CD4-positive, alpha-beta T cell treated with Interleukin-15 for 1 hour (primary cell): ENCODE measurements at places on chromosomes 13 and 19.

GRCh38 chr19:24098359-24098758 lies 11.4 kb downstream of the ZNF254 start:
- DNase-seq = no peak

DNA sequence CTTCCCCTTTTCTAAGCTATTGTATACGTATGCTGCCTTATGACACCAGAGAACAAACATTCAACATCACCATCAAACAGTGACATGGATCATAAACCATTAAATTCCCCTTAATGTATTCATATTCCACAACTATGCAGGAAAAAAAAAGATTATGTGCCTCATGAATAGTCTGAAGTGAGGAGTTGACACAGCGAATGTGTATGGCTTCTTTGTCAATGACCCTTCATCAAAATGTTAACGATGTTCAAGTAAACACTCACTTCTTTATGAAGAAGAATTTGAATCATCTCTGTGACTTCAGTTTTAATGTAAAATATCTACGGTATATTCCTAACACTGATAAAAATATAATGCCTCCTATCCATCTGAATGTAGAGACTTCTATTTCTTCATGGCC lies 44.6 kb downstream of the SMAD9 start:
- no peak for DNase-seq

DNA sequence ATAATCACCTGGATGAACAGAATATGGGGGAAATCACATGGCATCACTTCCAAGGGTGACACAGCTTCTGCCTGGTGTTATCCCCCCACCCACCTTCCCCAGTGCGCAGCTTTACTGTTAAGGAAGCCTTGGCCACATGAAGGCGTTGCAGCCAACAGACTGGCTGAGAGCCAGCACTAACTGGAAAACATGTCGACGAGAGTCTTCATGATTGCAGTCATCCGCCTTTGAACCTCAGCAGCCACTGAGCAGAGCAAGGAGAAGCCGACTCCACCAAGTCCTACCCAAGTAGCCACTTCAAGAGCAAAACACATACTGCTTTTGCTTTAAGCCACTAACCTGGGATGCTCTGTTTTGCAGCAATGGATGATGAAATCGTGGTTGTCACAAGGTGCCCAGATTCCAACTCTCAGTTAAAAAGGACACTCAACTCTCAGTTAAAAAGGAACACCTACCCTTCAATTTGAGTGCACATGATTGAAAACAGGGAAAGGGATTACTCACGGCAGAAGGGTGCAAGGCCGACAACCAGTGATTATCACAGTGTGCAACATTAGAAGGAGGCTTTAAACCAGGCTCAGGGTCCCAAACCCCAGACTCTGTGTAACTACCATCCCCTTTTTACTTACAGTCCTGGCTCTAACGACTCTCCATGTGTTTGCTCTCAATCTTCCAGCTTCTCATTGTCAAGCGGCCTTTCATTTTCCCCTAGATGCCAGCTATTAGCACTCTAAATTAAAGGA lies 149.1 kb downstream of the KLF12 start:
- peak; percentile 81 for DNase-seq

DNA sequence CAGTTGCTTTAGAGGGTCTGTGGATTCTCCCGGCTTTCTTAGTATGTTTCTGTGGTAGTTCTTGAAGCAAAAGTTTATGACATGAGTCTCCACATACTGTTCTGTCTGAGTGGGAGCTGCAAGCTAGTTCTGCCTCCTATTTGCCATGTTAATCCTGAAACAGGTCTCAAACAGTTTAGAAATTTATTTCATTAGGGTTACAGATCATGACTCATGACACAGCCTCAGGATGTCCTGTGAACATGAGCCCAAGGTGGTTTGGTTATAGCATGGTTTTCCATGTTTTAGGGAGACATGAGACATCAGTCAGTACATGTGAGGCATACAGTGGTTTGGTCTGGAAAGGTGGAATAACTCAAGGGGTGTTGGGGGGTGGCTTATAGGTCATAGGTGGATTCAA lies 77.5 kb downstream of the FNDC3A start:
- DNase-seq = no peak

DNA sequence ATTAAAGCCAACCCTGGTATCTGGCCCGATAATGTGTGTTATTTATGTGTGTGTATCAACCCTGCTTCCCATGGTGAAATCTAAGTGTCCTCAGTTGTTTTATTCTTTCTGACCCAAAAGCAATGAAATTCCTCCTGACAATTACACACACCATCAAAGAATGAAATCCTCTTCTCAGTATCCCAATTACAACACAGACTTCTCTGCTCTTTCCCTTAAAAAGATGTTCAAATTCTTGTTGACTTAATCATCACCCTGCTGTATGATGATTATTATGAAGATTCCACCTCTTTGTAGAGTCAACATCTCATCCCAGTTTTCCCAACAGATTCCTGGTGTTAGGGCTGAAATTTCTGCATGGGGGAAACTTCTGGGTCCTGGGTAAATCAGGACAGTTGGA lies 8.9 kb upstream of the TRPC4 start:
- no peak for DNase-seq

GRCh38 chr13:20828539-20829364 lies 55.0 kb upstream of the EEF1AKMT1 start:
- DNase-seq = no peak

DNA sequence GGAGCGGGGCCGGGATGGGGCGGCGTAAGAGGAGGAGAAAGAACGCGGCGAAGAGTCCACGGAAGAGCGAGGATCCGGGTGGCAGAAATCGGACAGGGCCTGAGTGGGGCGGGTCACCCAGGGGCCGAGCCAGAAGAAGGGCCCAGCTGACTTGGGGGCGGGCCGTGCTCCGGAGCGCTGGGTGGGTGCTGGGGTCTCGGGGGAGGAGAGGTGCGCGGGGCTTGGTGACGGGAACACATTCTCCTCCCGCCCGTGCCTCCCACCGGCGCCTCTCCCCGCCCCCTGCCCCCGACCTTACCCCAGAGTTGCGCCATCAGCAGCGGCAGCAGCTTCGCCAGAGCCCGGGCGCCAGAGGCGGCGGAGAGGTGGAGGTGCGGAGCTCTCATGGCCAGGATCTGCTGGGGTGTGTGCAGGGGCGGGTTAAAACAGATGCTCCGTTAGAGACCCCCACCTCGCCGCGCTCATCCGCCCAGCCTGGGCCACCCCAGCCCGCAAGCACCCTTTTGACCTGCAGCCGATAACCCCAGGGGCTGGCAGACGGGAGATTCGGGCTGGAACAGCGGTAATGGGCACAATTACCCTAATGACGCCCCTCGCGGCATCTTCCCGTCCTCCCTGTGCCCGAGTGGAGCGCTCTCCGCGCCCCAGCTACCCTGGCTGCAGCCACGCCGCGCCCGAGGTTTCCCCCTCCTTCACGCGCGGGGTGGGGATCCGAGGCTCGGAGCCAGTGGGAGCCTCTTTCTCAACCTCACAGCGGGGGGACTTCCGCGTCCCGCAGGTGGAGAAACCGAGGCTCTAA lies 565 bp downstream of the KLK10 start:
- DNase-seq = no peak

GRCh38 chr13:42215578-42216421 lies 56.2 kb upstream of the AKAP11 start:
- DNase-seq = peak; percentile 17

GRCh38 chr13:80341101-80341755 lies at the start of gene SPRY2:
Gene SPRY2 (minus strand): TSS chr13:80341126. CDS start chr13:80337705, 3,421 bp downstream.
- DNase-seq = peak; percentile 46

DNA sequence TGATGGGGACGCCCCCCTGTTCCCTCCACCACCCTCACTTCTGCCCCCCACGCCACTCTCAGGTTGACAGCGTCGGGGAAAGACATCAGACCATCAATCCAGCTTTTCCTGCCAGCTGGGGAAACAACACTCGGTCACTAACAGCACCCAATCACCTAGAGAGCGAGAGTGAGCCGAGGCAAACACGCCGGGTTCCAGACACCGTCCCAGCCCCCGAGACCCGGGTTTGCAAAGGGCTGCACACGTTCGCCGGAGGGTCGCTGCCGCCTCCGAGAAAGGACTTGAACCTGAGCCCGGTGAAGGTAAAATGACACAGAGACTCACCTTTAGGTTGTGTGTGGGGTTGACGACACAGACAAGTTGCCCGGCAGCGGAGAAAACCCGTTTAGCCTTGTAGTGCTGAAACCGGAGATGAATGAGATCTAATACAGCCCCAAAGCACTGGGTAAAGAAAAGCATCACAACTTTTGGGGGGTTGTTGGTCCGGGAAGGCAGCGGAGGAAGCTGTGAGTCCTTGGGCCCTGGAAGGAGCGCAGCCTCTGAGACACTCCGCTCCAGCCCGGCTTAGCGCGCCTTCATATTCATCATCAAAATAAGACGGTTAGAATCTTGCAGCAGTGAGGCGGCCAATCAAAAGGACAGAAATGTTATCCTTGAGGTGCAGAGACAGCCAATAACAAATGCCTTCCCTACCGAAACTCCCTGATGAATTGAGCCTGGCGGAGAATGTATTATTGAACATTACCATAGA lies at the start of gene SIAH3:
SIAH3 (minus strand) TSS at position 583 of the 751 bp plus-strand sequence; CDS start at position 459, 124 bp downstream.
- DNase-seq = no peak

GRCh38 chr13:65594298-65594781 lies 1635.8 kb downstream of the PCDH9 start:
- DNase-seq = no peak

DNA sequence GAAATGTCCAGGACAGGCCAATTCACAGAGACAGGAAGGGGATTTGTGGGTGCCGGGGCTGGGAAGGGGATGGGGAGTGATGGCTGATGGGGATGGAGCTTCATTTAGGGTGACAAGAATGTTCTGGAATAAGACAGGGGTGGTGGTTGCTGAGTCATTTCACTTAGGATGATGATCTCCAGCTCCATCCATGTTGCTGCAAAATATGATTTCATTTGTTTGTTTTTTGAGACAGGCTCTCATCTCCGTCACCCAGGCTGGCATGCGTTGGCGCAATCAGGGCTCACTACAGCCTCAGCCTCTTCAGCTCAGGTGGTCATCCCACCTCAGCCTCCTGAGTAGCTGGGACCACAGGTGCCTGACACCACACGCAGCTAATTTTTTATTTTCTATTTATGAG lies 3.1 kb upstream of the JSRP1 start:
- no peak for DNase-seq

- DNase-seq = no peak
Measured at GRCh38 chr13:39072842-39073241, 34.6 kb downstream of the NHLRC3 start.

DNA sequence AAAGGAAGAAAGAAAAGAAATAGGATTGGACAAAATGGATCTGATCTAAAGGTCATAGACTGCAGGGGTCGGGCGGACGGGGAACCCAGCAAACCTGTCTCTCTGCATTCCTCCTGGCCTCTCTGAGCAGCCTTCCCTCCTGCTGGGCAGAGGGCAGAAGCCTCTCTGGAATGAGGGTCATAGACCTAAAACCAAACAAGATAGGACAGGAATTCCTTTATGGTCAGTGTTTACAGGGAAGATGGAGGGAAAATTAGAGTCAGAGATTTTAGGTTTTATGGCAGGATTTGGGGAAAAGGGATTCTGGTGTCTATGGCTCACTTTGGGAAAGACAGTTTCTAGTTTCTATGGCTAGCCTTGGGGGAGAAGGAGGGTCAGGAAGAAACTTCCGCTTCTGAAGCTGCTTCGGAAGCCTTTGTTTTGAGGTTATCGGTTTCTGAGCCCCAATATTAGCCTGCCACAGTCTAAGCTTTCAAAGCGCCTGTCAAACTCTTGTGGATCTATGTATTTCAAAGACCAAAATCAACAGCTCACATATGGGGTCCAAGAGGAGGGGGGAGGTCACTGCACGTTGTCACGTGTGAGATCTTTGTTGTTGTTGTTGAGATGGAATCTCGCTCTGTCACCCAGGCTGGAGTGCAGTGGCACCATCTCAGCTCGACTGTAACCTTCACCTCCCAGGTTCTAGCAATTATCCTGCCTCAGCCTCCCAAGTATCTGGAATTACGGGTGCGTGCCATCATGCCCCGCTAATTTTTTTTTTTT lies 18.9 kb upstream of the DPRX start:
- DNase-seq = no peak

- DNase-seq = no peak
Measured at GRCh38 chr13:46773541-46773940, 23.4 kb downstream of the ESD start.

DNA sequence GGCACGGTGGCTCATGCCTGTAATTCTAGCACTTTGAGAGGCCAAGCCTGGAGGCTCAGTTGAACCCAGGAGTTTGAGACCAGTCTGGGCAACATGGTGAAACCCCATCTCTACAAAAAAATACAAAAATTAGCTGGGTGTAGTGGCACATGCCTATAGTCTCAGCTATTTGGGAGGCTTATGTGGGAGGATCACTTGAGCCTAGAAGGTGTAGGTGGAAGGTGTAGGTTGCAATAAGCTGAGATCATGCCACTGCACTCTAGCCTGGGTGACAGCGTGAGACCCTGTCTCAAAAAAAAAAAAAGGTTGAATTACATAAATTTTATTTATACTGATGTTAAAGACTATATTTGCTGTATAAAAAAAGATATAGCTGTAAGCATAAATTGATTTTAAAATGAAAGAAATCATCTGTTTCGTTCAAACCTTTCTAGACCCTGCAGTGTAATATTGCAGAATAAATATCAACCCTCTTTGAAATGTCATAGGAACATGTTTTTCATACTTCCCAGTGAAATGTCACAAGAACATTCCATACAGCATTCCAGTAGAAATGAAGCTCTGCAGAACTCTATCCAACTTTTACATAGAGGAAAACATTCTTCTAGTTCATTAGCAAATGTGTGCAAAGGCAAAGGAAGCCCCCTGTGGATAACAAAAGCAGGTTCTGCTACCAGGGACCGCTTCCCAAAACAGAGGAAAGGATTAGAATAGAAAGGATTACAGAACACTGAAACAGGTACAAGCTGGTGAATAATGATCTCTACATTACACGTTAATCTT lies 76.0 kb downstream of the CAB39L start:
- no peak for DNase-seq

GRCh38 chr19:19696386-19696785 lies 27.7 kb downstream of the ZNF101 start:
- no peak for DNase-seq

- no peak for DNase-seq
Measured at GRCh38 chr19:17963936-17964691, 2.8 kb upstream of the KCNN1 start.

DNA sequence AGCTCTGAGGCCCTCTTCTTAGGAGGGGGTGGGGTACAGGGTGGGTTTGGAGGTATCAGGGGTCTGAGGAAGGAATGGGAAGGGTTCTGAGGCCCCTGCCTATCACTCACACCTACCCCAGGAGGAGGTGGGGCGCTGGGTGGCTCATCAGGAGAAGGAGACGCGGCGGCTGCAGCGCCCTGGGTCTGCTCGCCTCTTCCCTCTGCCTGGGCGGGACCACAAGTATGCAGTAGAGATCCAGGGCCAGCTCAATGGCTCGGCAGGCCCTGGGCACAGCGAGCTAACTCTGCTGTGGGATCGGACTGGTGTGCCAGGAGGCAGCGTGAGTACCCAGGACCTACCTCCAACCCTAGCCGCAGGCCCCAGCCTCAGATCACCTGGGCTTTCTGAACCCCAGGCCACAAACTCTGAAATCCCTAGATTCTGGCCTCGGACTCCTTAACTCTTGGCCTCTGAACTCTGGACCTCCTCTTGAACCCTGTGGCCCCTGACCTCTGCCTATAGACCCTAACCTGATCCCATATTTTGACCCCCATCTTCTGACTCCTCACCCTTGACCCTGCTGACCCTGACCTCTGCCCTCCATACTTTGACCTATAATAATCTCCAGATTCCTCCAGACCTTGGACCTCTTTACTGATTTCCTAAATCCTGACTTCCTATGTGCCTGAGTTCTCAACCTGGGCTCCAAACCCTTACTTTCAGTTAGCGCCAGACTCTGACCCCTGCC lies 24.1 kb downstream of the MEGF8 start:
- DNase-seq = no peak
